CD4-positive, alpha-beta T cell treated with Interleukin-1 beta for 1 hour (primary cell): ENCODE measurements at places on chromosomes 12 and 14.

DNA sequence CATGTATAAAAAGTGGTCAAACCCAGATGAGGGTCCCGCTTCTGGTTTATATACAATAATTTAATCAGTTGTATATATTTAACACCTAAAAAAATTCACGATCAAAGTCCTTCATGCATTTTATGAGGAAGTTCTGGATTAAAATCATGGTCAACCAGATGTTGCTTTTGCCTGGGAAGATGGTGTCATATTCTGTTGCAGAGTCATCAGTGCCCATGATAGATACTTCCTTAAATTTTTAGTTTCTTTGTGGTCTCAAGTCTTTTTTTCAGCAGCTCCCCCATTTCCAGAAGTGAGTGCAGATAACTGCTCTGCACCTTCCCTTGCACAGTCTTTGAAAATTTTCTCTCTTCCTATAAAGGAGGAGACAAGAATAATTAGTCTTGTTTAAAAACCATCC, 16.1 kb downstream of the ERP29 start:
- DNase-seq: no peak

DNA sequence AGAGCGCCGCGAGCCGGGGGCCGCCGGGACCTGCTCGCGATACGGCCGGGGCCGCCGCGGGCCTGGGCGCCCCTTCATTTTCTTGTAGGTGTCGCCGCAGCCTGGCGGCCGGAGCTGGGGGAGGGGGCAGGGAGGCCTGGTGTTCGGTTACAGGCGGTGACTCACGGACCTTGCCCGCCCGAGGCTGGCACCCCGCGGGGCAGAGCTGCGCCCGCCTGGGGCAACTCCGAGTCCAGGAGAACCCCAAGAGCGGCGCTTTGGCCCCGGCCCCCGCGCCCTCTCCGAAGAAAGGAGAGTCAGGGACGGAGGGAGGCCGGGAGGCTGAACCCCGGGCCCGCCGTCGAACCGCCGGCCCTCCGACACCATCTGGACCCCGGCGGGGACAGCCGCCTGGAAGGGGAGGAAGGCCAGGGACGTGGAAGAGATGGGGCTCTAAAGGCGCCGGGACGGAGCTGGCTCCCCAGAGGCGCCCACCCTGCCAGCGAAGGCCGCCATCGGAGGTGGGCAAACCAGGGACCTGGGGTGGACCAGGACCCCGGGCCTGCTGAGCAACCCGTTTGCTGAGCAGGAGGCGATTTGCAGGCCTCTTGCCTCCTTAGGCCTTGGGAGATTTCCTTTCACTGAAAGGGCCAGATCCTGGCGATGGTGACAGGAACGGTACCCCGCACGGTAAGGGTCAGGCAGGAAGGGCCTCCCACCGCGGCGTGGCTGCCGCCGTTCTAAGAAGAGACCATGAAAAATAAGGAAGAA, 843 bp upstream of the NUAK1 start:
- peak; percentile 9 for DNase-seq

DNA sequence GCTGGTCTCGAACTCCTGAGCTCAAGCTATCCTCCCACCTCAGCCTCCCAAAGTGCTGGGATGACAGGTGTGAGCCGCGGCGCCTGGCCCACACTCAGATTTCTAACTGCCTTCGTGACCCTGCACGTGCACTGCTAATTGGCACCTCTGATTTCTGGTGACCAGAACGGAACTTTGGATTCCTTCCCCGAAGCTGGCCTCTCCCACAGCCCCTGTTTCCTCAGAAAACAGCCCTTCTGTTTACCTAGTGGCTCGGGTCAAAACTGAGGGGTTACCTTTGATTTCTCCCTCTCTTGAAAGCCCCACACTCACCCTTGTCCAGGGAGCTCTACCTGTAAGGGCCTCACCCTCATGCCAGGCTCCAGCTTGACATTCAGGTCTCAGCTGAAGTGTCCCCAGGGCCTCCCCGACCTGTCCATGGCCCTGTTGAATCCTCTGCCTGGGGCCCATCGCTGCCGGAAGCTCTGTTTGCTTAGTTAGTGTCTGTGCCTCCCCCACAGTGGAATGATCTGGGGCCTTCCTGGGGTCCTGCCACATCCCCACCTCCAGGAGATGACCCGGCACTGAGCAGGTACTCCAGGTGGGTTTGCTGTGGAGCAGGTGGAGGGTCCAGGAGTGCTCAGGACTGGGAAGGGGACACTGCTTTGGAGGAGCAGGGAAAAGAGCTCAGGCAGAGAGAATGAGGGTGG, 24.4 kb upstream of the FAM181A start:
- DNase-seq: no peak

DNA sequence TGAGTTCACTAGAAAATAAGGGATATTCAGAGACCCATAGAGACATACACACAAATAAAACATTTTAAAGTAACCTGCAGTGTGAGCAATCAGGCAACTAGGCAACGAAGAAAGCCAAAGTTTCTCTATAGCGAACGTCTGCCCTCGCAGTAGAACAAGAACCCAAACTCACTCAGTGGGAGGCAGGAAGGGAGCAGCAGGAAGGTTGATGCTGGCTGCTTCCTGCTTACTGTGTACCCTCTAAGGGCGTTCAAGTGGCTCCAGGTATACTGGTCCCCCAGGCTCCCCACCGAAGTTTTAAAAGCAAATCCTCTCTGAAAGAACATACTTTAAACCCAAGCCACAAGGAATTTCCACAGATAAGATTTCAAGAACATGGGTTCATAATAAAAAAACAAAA, 249.3 kb downstream of the FOXN3 start:
- no peak for DNase-seq

GRCh38 chr12:25962932-25963525, 4.5 kb downstream of the RASSF8 start:
- DNase-seq: no peak

DNA sequence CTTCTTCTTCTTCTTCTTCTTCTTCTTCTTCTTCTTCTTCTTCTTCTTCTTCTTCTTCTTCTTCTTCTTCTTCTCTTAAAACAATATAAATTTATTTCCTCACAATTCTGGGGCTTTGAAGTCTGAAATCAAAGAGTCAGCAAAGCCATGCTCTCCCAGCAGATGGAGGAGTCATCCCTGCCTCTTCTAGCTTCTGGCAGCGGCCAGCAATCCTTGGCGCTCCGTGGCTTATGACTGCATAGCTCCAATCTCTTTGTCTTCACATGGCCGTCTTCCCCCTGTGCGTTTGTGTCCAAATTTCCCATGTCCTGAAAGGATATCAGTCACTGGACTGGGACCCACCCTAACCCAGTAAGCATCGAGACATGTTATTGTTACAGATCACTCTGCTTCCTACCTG, 22.9 kb downstream of the KCNA1 start:
- DNase-seq: no peak

- no peak for DNase-seq
Measured at GRCh38 chr14:54567224-54567638, 303 bp downstream of the SAMD4A start.

DNA sequence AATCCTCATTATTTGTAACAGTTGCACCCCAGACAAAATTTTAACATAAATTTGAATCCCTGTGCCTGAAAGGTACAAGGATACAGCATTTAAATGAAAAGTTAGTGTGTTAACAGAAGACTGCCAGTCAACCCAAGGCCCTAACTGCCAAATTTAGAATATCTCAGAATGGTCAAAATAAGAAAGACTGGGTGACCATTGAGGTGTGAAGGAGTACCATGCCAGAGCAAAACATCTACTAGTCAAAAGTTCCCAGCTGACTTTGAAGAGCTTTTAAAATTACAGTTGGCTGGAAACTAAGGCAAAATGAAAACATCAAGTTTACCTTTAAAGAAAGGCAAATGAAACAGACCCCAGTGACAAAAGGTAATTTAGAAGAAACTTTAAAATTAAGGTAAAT, 18.4 kb downstream of the SAV1 start:
- no peak for DNase-seq

GRCh38 chr12:6782119-6782518, 7.2 kb upstream of the CD4 start:
- no peak for DNase-seq

DNA sequence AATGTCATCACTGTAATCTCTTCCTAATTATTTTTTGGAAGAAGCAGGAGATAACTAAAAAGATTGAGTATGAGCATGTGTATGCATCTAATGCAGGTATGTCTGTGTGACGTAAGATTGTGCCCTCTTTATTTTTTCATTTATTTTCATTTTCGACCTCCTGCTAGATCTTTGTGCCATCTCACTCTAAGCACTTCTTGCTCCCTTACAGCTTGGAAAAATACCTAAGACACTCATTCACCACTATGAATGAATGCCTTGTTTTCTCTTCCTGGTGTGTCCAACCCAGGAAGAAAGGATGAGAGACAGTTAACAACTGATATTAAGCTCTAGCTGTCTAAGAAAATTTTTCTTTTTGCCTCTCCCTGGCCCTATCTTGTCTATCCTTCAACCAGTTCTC, 76.8 kb upstream of the CISTR start:
- DNase-seq: no peak
